ENCODE measurements at places on chromosomes 13 and 19. TPM values are rescaled to one million over a fixed set of nuclear protein-coding genes. Genes with fewer than 3 reads are reported as not detected.

Gene LILRB2
- total RNA-seq = not detected

Gene ERICH6B
- total RNA-seq = not detected

Gene DAND5
- 0.20 TPM for total RNA-seq

Gene ZNF708
- total RNA-seq = 2.5 TPM

Gene UBE2L5
- total RNA-seq = not detected

Gene FAM174C
- 51.8 TPM for total RNA-seq

GRCh38 chr13:66745307-66745706 lies 484.8 kb downstream of the PCDH9 start:
- no peak overlapping the region for H3K4me3 ChIP-seq
- no peak overlapping the region for H3K27ac ChIP-seq
- no peaks in the 10 kb centered on the region for H3K27me3 ChIP-seq
- no peaks in the 10 kb centered on the region for H3K36me3 ChIP-seq
- H3K4me1 ChIP-seq = no peaks in the 10 kb centered on the region
- DNase-seq = no peak

GRCh38 chr19:43767316-43767715 lies 12.6 kb upstream of the SMG9 start:
- peak overlapping the region; percentile 88 for H3K27ac ChIP-seq
- no peak overlapping the region for H3K4me3 ChIP-seq
- DNase-seq = no peak
- peaks cover 39% of the 10 kb centered on the region for H3K4me1 ChIP-seq

DNA sequence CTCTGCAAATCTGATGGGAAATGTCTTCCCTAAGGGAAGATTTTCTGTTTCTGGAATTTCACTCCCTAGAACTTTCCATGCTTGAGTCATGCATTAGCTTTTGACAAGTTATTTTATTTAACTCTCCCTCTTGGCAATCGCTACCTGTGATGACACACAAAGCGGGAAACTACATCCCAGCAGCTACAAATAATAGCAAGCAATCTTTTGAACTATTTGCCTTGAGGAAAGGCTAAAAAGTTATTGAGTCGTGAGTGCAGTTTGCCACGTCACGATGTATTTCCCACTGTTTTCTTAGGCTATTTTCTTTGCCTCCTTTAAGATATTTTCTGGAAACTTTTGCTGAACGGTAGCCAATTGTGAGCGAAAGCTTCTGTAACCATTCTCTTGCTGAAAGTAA lies 353.3 kb upstream of the HTR2A start:
- H3K27ac ChIP-seq = no peak overlapping the region
- H3K36me3 ChIP-seq = no peaks in the 10 kb centered on the region
- H3K27me3 ChIP-seq = no peaks in the 10 kb centered on the region
- H3K4me1 ChIP-seq = no peaks in the 10 kb centered on the region

DNA sequence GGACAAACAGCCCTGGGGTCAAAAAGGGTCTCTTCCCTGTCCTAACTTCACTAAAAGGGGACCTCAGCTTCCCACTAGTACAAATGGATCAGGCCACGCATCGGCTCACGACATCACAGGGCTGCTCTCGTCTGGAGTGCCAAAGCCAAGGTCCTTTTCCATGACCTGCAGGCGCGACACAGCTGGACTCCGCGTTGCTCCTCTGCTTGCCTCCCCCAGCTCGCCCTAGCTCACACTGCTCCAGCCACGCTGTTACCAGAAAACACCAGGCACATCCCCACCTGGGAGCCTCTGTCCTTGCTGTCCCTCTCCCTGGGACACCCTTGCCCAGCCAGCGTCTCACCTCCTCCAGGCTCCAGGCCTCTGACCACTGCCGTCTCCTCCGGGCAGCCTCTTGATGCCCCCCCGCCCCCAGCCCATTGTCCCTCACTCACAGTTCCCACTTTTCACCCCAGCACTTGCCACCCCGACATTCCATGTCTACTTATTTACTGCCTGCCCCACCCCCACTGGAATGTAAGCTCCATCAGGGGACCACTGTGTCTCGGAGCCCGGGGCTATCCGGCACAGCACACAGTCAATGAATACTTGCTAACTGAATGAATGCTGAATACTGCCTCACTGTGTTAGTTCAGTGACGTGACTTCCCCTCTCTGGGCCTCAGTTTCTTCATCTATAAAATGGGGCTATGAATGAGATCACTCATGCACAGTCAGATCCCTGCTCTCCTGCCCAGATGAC lies 20.7 kb downstream of the AKT2 start:
- H3K4me1 ChIP-seq = no peaks in the 10 kb centered on the region
- no peak for DNase-seq
- no peaks in the 10 kb centered on the region for H3K27me3 ChIP-seq
- no peak overlapping the region for H3K4me3 ChIP-seq
- no peak overlapping the region for H3K27ac ChIP-seq

- no peaks in the 10 kb centered on the region for H3K36me3 ChIP-seq
- no peak overlapping the region for H3K4me3 ChIP-seq
- H3K27me3 ChIP-seq = no peaks in the 10 kb centered on the region
- no peaks in the 10 kb centered on the region for H3K4me1 ChIP-seq
- DNase-seq = no peak
These were observed 1456.2 kb upstream of the SLC10A2 start for GRCh38 chr13:104522235-104523072.

GRCh38 chr13:47372751-47373150 lies 475.9 kb upstream of the HTR2A start:
- DNase-seq = no peak
- no peaks in the 10 kb centered on the region for H3K36me3 ChIP-seq
- H3K27me3 ChIP-seq = no peaks in the 10 kb centered on the region
- no peak overlapping the region for H3K4me3 ChIP-seq
- no peaks in the 10 kb centered on the region for H3K4me1 ChIP-seq

DNA sequence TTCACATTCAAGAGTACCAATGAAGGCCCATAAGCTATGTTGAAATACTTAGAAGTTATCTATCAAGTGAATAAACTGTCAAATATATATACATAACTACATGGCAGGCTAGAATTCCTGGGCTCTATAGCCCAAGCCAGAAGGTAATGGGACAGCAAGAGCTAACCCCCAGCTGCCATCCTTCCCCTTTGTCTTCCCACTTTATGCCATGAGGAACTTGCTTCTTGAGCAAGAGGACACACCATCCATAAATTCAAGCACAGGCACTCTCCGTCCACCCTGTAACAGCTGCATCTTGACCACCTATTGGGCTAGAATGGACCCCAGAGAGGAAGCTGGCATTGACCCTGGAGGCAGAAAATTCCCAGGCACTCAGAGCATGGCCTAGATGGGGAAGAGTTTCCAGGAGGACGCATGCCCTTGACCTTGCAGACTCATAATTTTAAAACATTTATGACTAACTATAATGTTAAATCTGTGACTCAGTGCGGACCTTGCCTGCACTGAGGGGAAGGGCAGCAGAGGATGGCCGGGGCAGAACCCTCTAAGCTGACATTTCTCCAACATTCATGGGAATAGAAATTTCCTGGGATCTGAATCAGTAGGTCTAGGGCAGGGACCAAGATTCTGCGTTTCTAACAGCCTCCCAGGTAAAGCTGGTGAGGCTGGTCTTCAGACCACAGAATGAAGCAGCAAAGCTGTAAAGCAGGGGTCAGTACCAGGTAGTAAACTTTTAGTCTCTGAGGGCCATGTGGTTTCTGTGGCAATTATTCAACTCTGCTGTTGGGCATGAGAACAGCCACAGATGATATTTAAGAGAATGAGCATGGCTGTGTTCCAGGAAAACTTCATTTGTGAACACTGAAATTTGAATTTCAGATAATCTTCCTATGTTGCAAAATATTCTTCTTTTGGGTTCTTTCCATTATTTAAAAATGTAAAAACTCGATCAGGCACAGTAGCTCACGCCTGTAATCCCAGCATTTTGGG lies 71.4 kb upstream of the CLDN10 start:
- DNase-seq = no peak
- H3K27ac ChIP-seq = no peak overlapping the region
- H3K4me3 ChIP-seq = no peak overlapping the region
- peaks cover 8% of the 10 kb centered on the region for H3K4me1 ChIP-seq
- no peaks in the 10 kb centered on the region for H3K27me3 ChIP-seq

DNA sequence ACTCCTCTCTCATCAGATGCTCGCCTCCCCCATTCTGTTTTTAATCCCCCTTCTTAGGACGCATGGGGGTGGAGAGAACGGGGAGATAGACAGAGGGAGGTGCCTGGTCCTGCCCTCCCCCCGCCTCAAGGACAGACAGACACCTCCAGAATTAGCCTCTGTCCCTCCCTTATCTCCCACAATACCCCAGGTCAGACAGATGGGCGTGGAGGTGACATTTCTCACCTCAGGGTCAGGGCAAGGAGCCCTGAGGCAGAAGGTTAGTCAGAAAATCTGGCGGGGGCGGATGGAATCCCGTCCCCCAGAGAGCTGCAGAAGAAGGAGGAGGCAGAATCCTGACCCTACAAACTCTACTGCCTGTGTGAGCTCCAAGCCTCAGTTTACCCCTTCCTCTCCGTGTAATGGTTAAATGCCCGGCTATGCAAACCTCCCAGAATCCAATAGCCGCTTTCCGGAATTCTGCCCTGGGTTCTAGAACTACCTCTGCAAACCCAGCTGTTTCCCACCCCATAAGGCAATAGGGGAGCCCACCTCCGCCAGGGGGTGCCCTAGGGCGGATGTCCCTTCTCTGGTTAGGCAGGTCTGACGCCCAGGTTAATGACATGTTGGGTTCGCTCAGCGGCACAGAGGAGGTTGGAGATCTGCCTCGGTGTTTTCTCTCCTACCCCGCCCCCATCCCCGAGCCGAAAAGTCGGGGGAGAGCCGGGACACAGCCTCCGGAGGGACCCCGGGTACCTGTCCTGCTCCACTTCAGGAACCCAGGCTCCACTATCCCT lies 900 bp downstream of the PPP1R13L start:
- H3K4me3 ChIP-seq = peak overlapping the region; percentile 95
- peaks cover 24% of the 10 kb centered on the region for H3K4me1 ChIP-seq
- peaks cover 3% of the 10 kb centered on the region for H3K36me3 ChIP-seq
- peak; percentile 72 for DNase-seq
- H3K27ac ChIP-seq = peak overlapping the region; percentile 91
- H3K27me3 ChIP-seq = no peaks in the 10 kb centered on the region

DNA sequence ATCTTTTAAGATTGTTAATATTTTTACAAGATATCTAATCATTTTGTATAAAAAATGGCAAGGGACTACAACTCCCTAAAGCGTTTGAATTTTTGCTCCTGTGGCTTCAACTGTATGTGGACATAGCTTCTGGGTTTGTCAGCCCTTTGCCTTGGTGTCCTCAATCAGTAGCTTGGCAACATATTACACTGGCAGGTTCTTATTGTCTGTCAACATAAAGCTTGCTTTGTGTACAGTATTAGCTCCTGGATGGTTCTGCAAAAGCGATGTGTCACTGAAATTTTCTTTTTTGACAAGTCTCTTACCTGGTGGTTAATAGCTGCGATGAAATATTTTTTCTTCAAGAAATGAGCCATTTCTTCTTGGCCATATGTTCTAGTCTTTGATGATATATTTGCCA lies 190.0 kb downstream of the HS6ST3 start:
- no peaks in the 10 kb centered on the region for H3K36me3 ChIP-seq
- no peak for DNase-seq
- no peak overlapping the region for H3K27ac ChIP-seq
- no peak overlapping the region for H3K4me3 ChIP-seq
- no peaks in the 10 kb centered on the region for H3K27me3 ChIP-seq

DNA sequence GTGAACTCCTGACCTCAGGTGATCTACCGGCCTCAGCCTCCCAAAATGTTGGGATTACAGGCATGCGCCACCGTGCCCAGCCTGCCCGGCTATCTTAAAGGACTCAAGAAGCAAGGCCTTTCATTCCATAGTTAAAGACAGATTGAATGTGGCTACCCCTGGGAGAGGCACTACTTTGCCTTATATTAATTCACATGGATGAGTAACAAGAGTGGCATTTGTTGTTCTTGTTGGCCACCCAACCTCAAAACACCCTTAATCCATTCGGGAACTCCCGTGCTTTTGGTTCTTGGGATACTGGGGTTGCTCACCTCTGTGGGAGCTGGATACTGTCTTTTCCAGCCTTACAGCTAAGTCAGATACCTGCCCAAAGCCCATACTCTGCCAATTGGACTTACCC lies 34.4 kb upstream of the ABCC4 start:
- no peaks in the 10 kb centered on the region for H3K27me3 ChIP-seq
- H3K4me3 ChIP-seq = no peak overlapping the region
- no peaks in the 10 kb centered on the region for H3K4me1 ChIP-seq
- DNase-seq = peak; percentile 9

DNA sequence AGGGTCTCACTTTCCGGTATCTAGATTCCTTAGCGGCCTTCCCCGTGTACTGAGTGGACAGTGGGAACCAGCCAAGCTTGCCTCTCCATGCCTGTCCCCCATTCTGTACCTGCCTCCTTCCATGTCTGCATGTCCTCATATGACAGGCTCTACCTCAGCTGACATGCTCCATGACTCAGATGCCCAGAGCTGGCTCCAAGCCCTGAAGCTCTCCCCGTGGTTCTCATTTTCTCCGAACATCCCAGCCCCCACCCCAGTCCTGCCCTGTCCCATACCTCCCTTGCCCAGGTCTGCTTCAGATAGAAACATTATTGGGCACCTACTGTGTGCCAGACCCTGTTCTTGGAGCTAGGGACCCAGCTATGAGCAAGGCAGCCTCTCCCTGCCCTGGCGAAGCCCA lies 17.1 kb upstream of the SHFL start:
- no peaks in the 10 kb centered on the region for H3K4me1 ChIP-seq
- H3K27ac ChIP-seq = no peak overlapping the region
- no peak overlapping the region for H3K4me3 ChIP-seq
- no peak for DNase-seq
- no peaks in the 10 kb centered on the region for H3K36me3 ChIP-seq

DNA sequence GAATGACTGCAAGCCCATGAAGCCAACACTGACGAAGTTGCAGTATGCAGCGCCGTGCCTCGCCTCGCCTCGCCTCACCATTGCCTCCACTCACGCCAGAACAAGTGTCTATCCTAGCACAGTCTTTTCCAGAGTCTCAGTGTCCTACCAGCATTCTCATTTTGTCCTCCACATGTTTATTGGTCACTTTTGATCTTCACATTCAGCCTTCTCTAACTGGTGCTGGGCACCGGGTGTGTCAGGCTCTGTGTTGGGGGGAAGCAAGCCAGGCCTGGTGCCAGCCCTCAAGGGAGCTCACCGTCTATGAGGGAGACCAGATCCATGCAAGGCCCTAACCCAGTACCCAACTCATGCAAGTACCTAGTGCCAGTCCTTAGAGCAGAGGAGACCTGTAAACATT lies 69.7 kb upstream of the GPR183 start:
- no peaks in the 10 kb centered on the region for H3K27me3 ChIP-seq
- H3K4me3 ChIP-seq = no peak overlapping the region
- no peak overlapping the region for H3K27ac ChIP-seq
- H3K36me3 ChIP-seq = peaks cover 7% of the 10 kb centered on the region
- no peaks in the 10 kb centered on the region for H3K4me1 ChIP-seq

DNA sequence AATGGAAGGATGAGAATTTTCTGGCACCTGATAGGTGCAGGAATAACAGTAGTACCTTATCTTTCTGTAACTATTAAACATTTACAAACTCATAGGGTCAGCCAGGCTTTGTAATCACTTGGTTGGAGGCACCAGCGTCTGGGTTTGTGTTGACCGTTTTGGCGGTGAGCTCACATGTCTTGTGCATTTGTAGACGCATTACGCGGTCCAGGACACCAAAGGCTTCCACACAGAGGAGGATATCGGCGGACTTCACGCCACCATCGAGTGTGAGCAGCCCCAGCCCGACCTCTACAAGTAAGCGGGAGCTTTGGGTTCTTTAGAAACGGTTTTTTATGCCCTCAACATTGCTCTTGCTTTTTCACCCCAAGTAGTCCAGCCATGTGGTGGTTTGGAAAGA lies 129.3 kb downstream of the ATP11A start:
- H3K4me3 ChIP-seq = no peak overlapping the region
- no peak for DNase-seq
- H3K27ac ChIP-seq = no peak overlapping the region
